ENCODE measurements at places on chromosomes 12 and 14.
A peak's percentile ranks its signal among the peaks of the same experiment; 100 is the strongest.

GRCh38 chr14:20632831-20633691, 8.4 kb downstream of the OR6S1 start:
- DNase-seq, result no peak

DNA sequence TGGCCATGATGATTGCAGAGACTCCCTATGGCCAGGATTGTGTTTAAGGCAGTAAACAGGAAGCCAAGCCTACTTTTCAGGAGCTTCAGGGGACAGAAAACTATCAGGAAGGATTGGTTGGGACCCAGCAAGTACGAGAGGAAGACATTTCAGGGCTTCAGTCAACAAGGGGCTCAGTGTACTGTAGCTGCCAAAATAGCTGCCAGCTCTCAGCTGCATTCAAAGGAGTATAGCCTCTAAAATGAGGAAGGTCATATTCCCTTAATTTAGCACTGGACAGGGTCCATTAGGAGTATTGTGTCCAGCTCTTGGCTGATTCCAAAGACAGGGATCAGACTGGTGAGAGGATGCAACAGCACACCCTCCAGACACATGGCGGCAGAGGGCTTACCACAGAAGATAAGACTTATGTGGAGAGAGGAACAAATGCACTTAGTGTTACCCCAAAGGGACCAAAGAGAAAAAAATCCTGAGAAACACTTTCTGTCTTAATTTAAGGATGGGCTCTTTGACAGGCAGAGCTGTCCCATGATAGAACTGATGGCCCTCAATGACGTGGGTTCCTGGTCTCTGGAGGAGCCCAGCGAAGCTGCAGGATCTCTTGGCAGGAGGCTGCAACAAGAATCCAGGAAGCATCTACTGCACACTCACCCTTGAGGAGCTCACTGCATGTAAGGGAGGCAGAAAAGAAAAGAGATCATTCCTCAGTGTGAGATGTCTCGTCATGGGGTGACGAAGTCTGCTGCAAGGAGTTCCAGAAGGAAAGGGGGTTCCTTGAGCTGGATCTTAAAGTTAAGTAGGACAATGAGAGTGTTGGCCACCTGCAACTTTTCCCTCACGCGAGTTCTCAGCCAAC, 14.8 kb downstream of the BDKRB1 start:
- DNase-seq, result no peak

GRCh38 chr14:32607399-32607798, 278.3 kb downstream of the AKAP6 start:
- no peak for DNase-seq

GRCh38 chr12:88308825-88309224, 166.7 kb downstream of the TMTC3 start:
- DNase-seq, result no peak

- no peak for DNase-seq
Measured at GRCh38 chr14:71497645-71498086, 434.6 kb upstream of the RGS6 start.

DNA sequence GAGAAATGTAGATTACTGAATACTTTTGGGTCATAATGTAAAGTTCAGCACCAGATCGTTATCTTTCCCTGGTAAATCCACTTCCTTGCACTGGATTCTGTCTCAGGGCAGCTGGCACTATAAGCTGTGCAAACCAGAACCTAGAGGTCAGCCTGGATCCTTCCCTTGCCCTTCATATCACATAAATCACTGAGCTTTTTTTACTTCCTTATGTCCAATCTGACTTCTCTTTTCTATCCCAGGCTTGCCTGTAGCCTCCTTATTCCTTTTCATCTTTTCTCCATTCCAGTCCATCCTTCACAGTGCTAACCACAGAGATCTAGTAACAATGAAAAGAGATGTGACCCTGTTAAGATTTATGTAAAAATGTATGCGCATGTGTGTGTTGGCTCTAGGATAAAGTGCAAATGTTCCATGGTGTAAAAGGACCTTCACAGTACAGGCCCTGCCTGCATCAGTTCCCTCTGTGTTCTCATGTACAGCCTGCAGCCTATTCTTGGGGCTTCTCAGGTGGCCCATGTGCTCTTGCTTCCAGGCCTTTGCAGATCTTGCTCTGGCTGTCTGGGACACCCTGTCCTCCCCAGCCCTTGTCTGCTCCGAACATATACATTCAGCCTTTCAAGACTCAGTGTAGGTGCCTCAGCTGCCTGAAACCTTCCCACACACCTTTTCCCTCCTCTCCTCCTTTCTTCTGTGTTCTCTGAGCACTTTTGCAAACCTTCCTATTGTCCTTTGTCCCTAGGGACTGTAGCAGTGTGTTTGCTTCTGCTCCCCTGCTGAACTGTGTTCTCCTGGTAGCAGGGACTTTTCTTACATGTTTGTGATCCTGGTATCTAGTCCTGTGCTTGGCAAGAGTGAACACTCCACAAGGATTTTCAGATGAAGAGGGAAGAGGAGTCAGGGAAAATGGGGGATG, 30.0 kb downstream of the PELI2 start:
- no peak for DNase-seq

- DNase-seq, result no peak
Measured at GRCh38 chr12:112557951-112558630, 139.3 kb downstream of the PTPN11 start.

DNA sequence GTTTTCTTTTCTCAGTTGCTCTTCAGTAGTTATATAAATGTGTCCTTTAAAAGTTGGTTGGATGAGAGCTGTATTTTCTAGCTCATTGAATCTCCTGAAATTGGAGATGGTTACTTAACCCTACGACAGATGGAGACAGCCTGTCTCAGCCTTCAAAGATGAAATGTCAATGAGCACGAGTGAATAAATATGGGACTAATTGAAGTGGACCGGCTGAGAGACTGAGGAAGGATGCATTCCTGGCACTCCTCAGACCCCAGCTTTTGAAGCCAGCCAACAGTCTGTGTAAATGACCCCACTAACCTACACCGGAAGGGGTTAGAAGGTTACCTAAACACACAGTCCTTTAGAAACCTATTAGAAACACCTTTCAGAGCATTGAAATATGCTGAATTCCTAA, 46.6 kb downstream of the PDZRN4 start:
- no peak for DNase-seq

- no peak for DNase-seq
Measured at GRCh38 chr12:64824130-64824499, 332 bp upstream of the TBC1D30 start.

DNA sequence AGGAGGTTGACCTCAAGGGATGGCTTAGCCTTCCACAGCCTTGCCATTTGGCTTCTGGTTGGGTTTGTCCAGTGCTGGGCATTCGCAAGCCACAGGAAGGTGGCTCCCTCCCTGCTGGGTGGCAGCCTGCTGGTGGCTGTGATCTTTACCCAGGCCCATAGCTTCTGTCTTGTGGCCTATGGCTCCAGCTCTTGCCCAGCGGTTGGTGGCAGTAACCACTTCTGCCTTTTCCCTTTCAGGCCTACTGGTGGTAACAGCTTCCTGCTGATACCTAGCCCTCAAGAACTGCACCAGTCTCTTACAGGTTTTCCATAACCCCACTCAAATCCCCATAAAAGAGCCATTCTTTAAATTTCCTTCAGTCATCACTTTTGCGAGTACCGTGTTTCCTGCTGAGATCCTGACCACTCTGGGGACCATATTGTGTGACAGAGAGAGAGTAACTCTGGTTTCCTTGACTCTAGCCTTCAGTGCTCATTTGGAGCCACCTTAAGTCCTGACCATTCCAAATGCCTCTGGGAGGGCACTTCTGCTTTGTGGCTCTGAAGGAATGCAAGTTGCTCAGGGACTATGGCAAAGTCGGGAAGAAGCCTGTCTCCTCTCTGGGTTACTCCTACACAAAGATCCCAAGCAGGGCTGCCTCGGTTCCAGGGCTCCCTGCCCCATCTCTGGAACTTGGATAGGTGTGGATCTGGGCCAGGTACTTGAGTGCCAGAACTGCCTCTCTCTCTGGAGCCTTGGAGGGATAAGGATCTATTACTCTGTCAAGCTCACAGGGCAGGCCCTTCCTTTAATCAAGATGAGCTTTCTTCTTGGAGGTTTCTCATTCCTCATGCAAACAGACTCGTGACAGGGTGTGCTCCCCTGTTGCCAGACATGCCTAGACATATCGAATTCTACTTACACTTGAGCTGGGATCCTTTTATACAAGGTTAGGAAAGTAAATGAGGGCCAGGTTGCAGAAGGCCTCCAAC, 2.9 kb upstream of the NYNRIN start:
- DNase-seq, result no peak

DNA sequence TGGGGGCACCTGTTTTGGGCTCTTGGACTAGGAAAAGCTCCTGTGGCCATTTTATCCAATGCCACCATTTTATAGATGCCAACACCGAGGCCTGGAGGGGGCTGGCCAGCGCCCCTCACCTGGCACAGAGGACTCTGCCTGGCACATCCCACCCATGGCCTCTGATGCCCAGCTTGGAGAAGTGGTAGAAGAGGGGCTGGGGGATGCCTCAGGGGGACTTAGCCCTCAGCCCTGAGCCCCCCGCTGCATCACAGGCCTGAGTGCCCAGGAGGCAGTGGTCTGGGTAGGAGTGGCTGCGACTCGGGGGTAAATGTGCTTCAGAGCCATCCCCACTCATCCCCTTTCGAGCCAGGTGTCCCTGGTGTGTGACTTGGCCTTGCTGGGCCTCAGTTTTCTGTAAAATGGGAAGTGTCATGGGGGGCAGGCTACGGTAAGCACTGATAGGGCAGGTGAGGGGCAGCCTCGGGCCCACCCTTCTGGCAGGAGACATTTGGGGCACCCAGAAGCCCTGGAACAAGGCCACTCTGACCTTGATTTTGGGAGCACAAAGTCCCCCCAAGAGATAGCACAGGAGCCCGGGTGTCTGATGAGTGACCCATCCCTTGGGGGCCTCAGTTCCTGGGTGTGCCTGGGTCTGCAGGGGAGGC, 22.5 kb downstream of the SH2B3 start:
- no peak for DNase-seq

GRCh38 chr12:123960856-123961255, 11.8 kb downstream of the CCDC92 start:
- no peak for DNase-seq

DNA sequence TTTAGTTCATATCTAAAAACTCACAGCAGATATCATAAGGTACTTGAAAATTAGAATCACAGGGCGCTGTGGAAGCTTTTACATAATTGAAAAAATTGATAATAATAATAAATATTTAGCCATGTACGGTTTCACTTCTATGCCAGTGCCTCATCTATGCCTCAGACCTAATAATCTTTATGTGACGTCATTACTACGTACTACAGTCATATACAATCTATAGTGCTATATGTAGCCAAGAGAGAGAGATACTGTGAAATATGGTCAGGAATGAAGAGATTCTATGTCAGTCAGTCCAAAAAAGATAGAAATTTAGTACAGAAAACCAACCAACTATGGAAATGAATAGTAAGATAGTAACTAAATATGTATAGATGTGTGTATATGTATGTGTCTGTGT, 1010.5 kb downstream of the NRXN3 start:
- DNase-seq, result no peak

DNA sequence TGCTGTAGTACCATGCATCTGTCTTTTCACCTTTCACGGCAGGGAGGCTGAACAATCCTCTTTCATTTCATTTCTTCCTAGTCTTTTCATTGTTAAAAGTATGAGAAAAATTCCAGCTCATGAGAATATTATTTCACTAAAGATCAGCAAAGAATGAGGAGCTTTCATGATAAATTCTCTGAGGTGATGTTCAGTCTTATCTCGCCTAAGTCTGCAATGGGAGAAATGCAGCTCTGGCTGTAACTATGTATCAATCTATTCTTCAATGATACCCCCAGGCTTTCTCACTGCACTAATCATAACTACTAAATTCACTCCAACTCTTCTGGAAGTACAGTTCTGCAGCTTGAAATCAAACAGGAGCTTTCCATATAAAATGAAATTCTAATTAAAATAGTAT, 15.7 kb downstream of the FOXG1 start:
- DNase-seq, result no peak

DNA sequence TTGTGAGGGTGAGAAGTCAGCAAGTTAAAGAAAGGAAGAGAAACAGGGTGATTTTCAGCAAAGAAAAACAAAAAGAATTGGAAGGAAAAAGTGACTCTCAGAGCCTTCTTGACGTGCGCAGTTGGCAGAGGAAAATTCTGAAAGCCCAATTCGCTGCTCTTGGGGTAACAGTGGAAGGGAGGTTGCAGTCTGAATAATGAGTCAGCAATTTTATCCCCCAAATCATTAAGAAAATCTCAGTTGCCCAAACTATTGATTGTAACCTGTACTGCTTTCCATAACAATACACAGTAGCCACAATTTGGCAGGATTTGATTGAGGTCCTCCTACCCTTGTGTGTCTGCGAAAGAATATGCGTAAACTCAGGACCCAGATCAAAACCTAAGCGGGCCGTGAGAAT, 309.1 kb downstream of the EMP1 start:
- DNase-seq, result no peak

DNA sequence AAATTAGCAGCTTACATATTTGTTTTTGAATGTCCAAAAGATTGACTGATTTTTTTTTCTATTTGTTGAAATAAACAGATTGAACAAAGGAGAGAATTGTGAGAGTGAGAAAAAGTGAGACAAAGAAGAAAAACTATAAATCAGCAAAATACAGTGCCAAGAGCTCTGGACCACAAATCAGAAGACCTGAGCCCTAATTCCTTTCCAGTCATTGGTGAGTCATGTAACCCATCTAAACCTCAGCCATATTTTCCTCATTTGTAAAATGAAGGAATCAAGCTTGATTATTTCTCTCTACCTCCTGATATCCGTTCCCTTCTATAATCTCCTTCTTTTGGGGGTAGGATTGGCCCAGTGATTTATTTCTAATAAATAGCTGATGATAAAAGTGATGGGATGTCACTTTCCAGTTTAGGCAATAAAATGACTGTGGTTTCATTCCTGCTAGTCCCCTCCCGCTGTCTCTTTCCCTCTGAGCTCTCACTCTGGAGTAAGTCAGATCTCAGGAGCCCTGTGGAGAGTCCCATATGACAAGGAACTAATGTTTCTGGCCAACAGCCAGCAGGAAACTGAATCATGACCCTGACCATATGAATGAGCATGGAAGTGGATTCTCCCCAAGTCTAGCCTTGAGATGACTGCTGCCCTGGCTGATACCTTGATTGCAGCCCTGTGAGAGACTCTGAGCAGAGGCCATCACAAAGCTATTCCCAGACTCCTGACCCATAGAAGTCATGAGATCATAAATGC, 218.9 kb downstream of the ACSS3 start:
- DNase-seq, result no peak

GRCh38 chr12:44774815-44775411, 101.2 kb downstream of the NELL2 start:
- DNase-seq, result no peak

GRCh38 chr12:81809829-81810595, 50.9 kb upstream of the PPFIA2 start:
- DNase-seq, result no peak

DNA sequence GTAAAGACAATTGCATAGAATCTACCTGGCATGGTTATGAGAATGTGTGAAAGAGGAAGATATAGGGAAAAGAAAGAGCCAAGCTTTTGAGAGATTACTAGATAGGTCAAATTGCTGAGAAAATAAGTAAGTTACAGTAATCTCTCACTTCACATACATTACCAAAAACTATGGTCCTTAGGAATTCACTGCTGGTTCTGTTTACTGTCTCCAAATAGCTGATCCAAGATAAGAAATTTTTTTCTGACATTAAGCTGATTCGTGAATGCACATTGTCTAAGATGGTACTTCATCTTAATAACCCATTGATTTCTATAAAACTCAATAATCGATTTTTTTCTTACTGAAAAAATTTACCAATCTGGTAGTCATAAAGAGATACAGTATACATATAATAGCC, 17.4 kb downstream of the SIX1 start:
- DNase-seq, result no peak

- peak; percentile 87 for DNase-seq
Measured at GRCh38 chr12:131832321-131833231, 4.4 kb downstream of the MMP17 start.

Measured in T47D (cell line).